ENCODE measurements at places on chromosomes 4 and X.

DNA sequence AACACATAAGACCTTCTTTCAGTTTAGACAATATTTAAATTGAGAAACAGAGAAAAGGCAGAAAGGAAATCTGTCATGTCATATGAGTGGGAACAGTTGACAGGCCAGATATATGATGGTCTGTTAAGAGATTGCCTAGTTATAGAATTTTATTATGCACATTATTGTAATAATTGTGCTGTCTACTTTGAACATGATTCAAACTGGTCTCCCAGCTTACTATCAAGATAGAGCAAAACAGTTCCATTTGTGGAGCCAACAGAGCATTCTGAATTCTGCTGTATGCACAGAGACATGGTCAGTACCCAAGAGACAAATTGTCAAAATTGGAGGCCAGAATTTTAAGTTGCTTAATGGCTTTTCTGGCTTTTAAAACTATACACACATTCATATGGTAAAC is 139.4 kb downstream of the FBXO8 start:
- no peak for DNase-seq

DNA sequence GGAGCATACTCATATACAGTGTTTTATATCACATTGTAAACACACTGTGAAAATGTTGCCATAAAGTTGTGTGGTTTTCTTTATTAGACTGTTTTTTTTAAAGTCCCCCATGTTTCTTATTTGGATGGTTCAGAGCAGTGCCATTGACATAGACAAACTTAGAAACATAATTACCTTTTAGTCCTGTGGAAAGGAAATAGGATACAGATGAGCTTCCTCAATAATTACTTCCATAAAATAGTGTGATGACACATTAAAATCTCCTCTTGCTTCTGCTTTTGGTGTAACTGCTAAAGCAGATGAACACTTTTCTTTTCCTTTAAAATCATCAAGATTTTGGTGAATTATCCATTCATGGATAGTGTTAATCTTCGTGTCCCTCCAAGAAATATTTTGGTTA is 52.9 kb upstream of the LIMCH1 start:
- DNase-seq: no peak

DNA sequence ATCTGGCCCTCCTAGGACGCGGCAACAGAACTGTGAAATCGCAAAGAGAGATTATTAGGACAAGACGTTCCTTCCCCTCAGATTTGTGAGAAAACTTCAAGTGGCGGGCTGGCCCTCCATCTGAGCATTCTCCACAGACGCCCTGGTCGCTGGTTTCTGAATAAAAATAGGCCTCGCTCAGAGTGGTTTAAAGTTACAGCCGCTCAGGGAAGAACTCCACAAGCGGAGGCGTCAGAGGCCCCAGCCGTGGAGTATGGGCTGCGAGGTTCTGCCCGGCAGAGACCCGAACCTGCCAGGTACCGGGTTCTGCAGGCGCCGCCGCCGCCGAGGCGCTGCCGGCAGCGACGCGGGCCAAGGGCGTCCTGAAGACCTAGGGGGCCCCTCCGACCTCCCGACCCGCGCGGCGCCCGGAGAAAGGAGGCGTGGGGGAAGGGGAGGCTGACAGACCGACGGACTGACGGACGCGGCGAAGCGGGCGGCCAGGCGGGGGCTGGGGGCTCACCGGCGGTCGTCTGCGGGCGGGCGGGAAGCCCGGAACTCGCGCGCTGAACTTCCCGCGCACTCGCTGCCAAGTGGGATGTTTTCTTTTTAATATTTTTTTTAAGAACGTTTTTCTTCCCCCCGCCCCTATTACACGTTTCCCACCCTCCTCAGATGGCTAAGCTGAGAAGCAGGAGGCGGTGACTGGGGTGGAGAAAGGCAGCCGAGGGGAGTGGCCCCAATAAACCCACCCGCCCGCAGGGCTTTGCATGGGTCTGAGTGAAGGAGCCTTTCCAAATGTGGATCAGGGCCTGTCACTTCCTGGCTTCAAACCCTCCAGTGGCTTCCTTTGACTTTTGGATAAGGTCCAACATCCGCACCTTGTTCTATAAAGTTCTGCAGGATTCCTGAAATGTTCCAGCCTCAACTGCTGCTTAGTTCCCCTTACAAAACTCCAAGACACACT is at the start of gene PABPC4L:
PABPC4L (minus strand) TSS at position 574 of the 946 bp plus-strand sequence. CDS start 770 bp downstream, outside the sequence.
- no peak for DNase-seq

DNA sequence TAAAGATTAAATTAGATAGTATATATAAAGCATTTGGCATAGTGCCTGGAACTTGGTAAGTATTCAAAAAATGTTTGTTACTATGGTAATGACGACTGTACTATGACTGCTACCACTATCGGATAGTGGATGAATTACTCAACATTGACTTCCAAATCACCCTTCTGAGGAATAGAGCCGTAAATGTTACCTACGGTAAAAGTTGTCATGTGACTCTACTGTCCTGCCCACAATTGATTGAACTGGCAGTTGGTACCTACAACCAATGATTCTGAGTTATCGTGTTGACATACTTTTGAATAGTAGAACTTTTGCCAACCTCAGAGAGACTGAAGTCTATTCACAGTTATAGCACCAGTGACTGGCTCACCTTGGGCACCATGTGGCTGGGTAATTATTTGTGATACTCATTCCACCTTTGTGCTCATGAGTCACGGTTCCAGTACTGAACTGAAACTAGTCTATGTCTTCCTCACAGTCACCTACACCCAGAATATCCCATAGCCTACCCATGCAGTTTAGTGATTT is 185.5 kb upstream of the PITX2 start:
- DNase-seq: no peak

DNA sequence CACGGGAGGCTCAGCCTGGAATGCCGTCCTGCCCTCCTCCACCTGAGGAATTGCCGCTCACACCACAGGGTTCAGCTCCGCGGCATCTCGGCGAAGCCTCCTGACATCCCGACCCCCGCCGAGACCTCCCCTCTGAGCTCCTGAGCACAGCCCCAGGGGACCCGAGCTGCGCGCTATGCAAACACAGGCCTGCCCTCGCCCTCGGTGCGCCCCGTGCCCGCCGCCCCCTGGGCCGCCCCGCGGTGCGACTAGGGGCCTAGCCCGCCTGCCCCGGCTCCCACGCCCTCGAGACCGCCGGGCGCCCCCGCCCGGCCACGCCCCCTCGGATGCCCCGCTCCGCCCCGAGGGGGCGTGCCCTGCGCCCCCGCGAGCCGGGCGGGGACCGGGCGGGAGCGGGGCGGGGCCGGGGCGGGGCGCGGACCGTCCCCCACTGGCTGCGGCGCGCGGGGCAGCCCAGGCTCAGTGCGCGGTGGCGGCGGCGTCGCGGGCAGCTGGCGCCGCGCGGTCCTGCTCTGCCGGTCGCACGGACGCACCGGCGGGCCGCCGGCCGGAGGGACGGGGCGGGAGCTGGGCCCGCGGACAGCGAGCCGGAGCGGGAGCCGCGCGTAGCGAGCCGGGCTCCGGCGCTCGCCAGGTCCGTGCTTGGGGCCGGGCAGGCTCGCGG is at the start of gene FGFR3:
FGFR3 (plus strand) TSS at position 462 of the 664 bp plus-strand sequence. CDS start 642 bp downstream, outside the sequence.
- DNase-seq: peak; percentile 57

DNA sequence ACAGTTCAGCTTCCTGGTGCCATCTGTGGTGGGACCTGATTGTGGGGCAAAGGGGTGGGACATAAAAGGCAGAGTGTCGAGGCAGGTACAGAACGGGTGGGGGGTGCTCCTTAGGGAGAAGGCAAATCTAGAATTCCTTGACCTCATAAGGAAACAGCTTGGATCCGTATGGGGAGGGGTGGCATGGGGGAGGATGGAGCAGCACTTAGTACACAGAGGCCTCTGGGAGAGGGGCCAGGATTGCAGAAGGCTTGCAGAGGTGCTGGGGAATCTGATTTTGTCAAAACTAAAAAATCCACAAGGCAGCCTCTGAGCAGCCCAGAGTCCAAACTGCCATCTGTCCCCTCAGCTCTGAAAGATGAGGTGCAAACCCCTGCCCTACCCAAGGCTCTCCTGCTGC is 2.3 kb upstream of the EMD start:
- DNase-seq: no peak

DNA sequence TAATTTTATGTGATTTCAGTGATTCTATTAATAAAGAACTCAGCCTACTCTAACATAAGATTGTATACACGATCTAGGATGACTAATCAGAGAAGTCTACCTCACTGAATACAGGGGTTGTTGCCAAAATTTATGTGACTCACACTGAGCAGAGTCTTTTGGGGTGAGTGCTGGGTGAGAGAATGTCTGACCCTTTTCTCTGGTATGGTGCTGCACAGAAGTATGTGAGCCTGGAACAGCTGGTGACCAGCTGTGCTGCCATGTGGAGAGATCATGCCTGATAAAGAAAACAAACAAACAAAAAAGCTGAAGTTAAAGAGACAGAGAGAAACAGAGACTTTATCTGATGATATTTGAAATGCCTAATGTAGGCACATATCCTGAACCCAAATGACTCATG is 618.1 kb upstream of the GRIA3 start:
- no peak for DNase-seq

- DNase-seq: no peak
Observed at GRCh38 chr4:125693228-125693627, 378.5 kb downstream of the FAT4 start.

DNA sequence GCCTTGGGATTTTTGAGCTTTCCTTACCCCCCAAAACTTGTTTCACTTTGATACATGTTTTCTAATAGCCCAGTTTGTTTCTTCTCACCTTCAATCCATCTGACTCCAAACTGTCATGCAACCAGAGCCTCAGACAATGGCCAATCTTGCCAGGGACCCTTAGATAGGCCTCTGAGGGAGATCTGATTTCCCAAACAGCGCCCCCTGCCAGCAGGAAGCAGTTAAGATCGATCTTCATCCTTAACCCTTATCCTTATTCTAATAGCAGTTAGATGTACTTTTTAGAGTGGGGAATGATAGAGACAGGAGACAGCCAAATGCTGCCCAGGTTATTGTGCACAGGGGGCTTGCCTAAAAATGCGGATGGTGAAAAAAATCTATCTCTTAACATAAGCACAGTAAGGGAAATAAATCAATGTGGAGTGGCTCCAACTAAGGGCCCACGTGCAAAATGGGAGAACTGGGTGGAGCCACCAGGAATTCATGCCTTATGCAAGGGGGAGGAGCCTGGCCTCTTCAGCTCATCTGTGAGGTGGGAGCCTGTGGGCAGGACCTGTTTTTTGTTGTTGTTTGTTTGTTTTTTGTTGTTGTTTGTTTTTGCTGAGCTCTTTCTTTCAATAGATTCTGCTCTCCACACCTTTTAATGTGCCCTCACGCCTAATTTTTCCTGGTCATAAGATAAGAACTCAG is 833.6 kb upstream of the AGA start:
- DNase-seq: no peak

DNA sequence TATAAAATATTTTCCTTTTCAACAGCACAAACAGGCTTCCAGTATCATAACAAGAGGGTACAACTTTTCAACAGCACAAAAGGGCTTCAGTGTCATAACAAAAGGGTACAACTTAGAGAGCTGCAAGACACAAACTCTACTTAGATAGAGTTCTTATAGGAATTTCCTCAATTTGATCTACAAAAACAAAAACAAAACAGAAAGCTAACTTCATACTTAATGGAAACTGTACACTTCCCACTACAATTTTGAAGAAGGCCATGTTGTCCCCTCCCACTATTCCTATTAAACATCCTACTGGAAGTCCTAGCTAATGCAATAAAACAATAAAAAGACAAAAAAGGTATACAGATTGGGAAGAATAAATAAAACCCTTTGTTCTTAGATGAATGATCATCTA is 96.7 kb downstream of the CENPC start:
- DNase-seq: no peak

DNA sequence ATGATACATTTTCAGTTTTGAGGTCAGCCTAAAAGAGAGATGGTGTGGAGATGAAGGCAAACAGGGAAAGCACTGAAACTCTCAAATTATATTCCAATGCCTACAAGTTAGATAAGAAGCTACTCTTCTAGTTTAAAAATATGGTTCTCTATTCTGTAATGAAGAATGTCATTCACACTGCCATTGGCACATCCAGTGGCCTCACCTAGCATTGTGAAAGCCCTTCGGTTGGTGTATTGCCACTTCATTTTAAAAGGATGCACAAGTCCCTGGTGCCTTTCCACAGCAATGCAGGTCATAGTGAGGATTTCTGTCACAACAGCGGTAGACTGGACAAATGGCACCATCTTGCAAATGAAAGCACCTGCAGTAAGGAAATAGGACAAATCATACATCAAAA is 40.6 kb downstream of the QRFPR start:
- DNase-seq: no peak

- no peak for DNase-seq
Observed at GRCh38 chr4:128868758-128869157, 59.3 kb downstream of the JADE1 start.

DNA sequence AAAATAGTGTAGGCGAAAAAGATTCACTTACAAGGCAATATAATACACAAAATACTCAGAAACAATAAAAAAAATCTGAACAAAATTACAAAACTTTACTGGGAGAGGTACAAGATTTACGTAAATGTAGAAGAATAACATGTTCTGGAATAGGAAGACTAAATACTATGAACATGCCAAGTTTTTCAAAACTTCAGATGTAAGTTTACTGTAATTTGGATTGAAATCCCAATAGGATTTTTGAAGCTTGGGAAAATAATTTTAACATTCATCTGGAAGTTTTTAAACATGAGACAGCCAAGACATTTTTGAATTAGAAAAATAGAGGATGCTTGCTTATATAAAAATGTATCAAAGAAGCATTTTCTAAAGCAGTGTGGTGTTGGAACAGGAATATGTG is 30.5 kb upstream of the CT83 start:
- DNase-seq: no peak

- DNase-seq: no peak
Observed at GRCh38 chr4:158821228-158821971, 52.6 kb downstream of the FNIP2 start.

DNA sequence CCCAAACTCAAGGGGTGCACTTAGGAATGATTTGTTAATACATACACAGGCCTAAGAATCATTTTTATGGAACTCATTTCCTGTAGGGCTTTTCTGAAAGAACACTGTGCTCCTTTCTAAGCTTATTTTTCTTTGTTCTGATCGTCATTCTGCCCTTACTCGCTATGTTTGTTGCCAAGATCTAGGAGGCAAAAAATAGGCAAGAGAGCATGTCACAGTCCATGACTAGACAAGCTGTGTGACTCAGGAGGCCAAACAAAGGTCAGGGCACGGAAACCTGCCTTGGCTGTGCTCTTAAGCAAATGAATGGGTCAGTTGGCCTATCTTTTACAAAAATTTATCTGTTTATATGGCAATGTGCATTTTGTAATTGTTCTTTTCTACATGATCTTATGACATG is 42.5 kb upstream of the C1GALT1C1 start:
- no peak for DNase-seq

GRCh38 chrX:124504111-124504983 is 158.0 kb downstream of the SH2D1A start:
- no peak for DNase-seq

DNA sequence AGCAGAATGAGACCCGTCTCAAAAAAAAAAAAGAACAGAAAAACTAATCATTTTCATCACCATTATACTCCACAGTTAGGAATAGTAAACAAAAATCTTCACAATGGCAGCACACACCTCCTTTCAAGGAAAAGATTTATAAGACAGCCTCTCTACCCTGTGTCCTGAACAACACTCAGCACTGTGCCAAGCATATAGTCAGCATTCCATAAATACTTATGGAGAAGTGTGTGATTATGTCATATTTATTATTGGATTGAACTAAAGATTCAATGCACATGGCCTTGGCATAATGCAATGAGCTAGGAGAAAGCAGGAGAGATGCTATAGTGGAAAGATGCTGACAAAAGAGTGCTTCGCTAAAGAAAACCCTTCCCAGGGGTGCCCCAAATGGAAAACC is 52.6 kb downstream of the FAM114A1 start:
- DNase-seq: no peak
